AML-193 (cell line): ENCODE measurements at places on chromosomes 2 and 18.

- no peak for DNase-seq
These were observed 4.2 kb downstream of the PLEKHA3 start for GRCh38 chr2:178484245-178485041.

DNA sequence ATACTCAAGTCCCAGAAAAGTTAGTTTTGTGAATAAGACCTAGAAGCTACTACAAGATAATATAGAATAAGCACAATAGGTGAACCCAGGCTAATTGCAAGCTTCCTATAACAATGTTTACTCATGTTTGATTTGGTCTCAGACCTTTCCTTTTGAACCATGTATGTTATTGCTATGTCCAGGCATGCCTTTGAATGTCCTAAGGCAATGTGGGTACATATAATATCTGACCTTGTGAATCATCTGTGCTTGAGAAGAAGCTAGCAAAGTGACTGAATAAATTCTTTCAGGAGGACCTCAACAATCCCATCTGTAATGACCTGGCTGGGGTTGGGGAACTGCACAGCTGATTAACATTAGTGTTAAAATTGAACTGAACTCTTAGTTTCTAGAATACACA lies 1285.9 kb upstream of the CELF4 start:
- no peak for DNase-seq

- DNase-seq: no peak
These were observed 61.2 kb downstream of the CCDC85A start for GRCh38 chr2:56244911-56245530.

GRCh38 chr2:152413228-152414030 lies 78.5 kb downstream of the FMNL2 start:
- DNase-seq: no peak

DNA sequence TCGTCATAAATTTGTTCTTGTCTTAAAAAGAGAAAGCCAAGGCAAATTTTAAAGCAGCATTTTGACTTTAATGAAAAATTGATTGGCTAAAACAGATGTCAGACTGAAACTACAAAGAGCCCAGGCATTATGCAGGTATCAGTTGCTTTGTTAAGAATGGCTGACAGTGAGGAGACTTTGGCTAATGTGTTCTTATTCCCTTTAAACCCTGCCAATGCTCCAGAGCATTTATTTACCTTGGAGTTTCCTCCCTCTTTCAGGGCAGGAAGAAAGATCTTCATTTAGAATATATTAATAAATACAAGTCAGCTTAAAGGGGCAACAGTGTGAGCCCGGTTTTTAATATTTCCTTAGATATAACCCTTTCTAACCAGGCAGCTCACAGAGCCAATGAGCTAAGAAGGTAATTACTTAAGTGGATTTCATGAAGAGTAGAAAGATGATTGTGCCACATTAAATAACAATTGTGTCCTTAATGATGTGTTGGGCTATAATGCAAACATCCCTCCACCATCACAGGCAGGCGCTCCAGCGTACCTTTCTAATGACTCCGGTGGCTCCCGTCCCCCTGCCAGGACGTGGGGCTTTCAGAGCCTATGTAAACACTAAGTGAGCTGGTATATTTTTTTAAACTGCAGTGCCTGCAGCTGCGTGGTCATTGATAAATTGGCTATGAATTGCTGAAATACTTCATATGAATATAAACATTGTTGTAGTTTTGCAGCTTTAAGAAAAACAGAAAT lies 349.4 kb upstream of the POU3F3 start:
- DNase-seq: no peak

DNA sequence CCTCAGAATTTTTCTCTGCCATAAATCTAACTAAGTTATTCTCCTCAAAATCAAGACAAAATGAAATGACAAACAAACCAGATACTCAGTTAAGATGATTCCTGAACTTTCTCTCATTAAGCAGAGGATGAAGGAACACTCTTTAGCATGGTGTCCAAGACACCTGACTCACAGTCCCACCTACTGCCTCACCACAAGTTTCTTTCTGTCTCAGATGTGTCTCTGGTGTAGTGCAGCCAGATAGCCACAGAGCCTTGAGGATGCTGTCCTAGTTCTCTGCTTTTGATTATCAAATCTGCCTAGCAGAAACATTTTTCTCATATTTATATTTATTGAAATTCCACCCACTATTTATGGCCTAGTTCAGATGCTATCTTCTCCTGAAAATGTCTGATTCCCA lies 103.6 kb upstream of the TMEM200C start:
- no peak for DNase-seq

DNA sequence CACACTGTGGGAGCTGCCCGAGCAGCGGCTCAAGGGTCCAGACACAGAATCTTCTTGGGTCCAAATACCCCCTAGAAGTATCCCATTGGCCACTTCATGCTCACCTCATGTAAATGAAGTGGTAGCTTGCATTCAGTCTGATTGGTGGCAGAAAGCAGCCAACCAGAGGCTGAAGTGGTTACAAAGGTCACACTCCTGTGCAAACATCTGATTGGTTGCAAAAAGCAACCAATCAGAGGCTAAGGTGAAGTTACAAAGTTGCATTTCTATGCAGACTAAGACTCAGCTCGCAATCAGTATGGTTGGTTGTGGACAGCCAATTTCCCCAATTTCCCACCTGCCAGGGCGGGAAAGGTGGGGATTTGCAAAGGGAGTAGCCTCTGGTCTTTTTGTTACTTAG lies 94.3 kb downstream of the DGKD start:
- no peak for DNase-seq

DNA sequence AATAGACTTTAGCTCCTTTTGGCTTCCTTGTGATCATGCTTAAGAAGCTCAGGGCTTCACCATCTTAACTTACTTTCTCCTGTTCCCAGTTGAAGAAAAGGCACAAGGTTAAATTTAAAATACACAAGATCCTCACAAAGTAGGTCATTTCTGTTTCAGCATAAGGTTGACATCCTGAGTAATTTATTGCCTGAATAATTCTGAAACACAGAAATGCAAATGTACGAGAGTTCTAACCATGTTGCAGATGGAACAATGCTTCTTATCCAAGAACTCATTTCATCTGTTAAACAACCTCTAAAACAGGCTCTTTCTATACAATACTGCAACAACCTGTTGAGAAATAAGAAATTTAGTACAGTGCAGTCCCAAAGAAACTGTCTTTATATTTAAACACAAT lies 395.2 kb downstream of the BCL11A start:
- no peak for DNase-seq

DNA sequence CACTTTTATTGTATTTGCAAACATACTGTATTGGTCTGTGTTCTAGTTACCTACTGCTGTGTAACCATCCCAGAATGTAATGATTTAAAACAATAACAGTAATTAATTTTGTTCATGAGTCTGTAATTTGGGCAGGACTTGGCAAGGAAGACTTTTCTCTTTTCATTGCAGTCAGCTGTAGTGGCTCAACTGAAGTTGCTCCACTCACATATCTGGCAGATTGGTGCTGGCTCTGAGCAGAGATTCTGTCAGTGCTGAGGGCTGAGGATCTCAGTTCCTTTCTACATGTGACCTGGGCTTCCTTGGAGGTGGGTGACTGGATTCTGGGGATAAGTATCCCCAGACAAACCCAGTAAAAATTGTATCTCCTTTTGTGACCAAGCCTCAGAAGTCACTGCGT lies 26.6 kb downstream of the PTPN4 start:
- no peak for DNase-seq
